Naive thymus-derived CD4-positive, alpha-beta T cell (primary cell): ENCODE measurements at places on chromosomes 2 and 18. TPM values are rescaled to one million over a fixed set of nuclear protein-coding genes. Genes with fewer than 3 reads are reported as not detected.

The MC2R gene
- not detected in 2 replicates for total RNA-seq

The SNORC gene
- 1.4 and 1.6 TPM in 2 replicates for total RNA-seq

The WDR75 gene
- total RNA-seq, result 39.9 TPM

The RAX gene
- total RNA-seq, result not detected

The ANAPC1 gene
- total RNA-seq, result 58.5 TPM

The SCN9A gene
- 1.8 TPM for total RNA-seq

The ZEB2 gene
- total RNA-seq, result 6.6 TPM

The SERPINB12 gene
- total RNA-seq, result not detected

DNA sequence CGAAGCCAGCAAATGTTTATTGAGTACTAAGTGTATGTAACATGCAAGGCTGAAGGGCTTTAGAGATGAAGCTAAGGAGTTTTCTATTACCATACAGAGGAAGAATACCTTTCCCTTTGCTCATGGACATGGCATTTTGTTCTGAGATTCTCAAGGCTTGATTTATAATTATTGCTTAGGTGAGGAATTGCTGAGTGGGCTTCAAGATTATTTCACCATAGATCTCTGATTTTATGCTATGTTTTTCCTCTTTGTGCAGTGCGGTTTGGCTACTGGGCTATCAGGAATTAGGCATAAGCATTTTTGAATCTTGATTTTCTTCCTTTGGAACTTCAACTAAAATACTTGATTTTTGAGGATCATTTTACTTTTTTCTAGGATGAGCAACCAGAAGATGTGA, 42.5 kb downstream of the VRK2 start:
- H3K4me3 ChIP-seq, result no peak overlapping the region
- no peak overlapping the region for H3K27ac ChIP-seq
- no peaks in the 10 kb centered on the region for H3K27me3 ChIP-seq
- no peaks in the 10 kb centered on the region for H3K4me1 ChIP-seq

GRCh38 chr2:33130544-33130943, 183.8 kb downstream of the LTBP1 start:
- DNase-seq, result no peak
- H3K27me3 ChIP-seq, result no peaks in the 10 kb centered on the region
- no peaks in the 10 kb centered on the region for H3K36me3 ChIP-seq
- no peaks in the 10 kb centered on the region for H3K4me1 ChIP-seq

GRCh38 chr2:160651416-160652200, 158.0 kb upstream of the RBMS1 start:
- H3K4me3 ChIP-seq, result no peak overlapping the region
- no peaks in the 10 kb centered on the region for H3K27me3 ChIP-seq
- no peak overlapping the region for H3K27ac ChIP-seq
- no peaks in the 10 kb centered on the region for H3K36me3 ChIP-seq
- no peak for DNase-seq
- H3K4me1 ChIP-seq, result peaks cover 11% of the 10 kb centered on the region

DNA sequence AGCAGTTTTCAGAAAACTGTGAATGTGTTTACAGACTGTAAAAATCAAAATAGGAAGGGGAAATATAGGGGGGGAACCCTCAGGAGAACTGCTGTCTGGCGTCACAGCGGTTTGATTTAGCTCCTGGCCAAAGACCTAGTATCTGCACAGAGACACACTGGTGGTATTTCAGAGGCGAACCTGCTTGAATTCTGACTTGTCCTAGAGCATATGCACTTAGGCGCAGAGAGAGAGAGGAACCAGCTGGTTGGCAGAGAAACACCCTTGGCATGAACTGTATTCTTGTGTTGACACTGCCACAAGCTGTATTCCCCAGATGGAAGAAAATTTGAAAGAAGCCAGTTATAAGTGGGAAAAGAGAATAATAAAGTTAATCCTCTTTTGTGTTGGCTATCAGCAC, 506.5 kb upstream of the NRP2 start:
- no peaks in the 10 kb centered on the region for H3K36me3 ChIP-seq
- no peak overlapping the region for H3K4me3 ChIP-seq
- no peak for DNase-seq
- no peaks in the 10 kb centered on the region for H3K4me1 ChIP-seq

DNA sequence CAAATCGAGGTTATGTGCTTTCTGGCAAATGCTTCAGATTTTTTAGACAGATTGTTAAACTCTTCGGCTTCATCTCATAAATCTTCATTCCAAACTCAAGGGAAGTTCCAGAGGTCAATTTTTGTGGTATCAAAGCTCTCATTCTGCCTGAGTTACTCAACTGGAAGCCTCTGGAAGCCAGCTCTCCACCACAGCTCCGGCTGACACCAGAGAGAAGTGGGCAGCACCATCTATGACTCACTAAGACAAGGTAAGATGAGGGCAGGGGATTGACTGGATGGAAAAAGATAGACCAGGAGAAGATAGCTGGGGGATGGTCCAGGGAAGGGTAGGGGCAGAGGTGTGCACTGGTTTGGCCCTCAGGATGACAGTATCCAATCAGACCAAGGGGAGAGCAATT, 137.3 kb upstream of the HNRNPA3 start:
- H3K27ac ChIP-seq, result no peak overlapping the region
- no peaks in the 10 kb centered on the region for H3K36me3 ChIP-seq
- H3K4me1 ChIP-seq, result no peaks in the 10 kb centered on the region
- no peaks in the 10 kb centered on the region for H3K27me3 ChIP-seq
- DNase-seq, result no peak

DNA sequence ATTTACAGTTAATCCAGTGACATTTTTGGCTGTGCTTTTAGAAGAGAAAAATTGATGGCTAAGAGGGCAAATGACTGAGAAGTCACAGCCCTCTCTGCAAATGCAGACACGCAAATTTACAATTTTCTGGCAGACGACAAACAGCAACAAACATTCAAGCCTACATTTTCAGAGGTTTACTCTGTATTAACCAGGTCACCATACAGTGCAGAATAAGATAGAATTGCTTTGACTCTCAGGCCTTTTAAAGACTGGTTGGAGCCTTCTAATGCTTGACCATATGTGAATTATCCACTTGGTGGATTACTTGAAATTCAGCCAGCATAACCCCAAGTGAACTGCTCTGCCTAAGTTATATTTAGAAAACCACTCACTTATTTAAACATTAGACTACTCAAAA, 280.9 kb upstream of the STON1 start:
- H3K36me3 ChIP-seq, result no peaks in the 10 kb centered on the region
- H3K27me3 ChIP-seq, result no peaks in the 10 kb centered on the region
- no peaks in the 10 kb centered on the region for H3K4me1 ChIP-seq
- no peak for DNase-seq

DNA sequence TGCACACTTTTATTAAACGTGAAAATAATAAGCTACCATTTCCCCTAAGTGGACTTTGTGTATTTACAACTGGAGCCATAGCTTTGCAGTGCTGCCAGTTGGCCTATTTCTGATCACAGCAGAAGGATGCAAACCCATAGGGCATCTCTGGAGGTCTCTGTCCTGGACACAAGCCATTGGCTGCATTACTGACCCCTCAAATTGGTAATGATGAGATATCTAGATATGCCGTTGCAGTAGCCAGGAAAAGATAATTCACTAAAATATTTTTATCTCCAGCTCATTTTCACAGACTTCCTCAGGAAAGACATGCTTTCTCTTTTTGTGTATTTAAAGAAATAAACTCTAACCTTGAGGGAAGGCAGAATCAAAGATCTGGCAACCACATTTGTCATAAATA, 182.5 kb downstream of the TDRD15 start:
- no peak overlapping the region for H3K4me3 ChIP-seq
- H3K27me3 ChIP-seq, result no peaks in the 10 kb centered on the region
- no peak overlapping the region for H3K27ac ChIP-seq
- H3K4me1 ChIP-seq, result no peaks in the 10 kb centered on the region

DNA sequence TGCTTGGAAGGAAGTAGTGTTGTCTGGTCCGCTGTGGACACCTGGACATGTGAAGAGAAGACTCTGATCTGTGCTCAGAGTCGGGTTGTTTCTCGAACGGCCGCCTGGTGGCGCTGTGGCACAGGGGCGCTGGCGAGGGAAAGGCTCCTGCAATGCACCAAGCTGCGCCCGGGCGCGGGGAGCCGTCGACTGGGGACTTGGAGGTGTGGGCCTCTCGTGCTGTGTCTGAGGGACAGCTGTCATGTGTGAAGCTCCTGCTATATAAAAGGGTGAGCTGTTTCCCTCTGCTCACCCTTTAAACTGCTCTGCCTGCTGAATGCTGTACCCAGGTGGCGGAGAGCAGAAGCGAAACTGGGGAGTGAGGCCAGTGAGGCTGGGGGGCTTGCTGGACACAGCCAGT, 44.0 kb downstream of the GNAL start:
- no peaks in the 10 kb centered on the region for H3K4me1 ChIP-seq
- no peaks in the 10 kb centered on the region for H3K36me3 ChIP-seq
- DNase-seq, result peak; percentile 49
- H3K4me3 ChIP-seq, result no peak overlapping the region

GRCh38 chr2:196144513-196145126, 26.8 kb downstream of the STK17B start:
- H3K27ac ChIP-seq, result peak overlapping the region; percentile 64
- no peaks in the 10 kb centered on the region for H3K27me3 ChIP-seq
- H3K4me1 ChIP-seq, result peaks cover 54% of the 10 kb centered on the region
- DNase-seq, result no peak
- H3K4me3 ChIP-seq, result no peak overlapping the region

- peaks cover under 1% of the 10 kb centered on the region for H3K4me1 ChIP-seq
- no peak overlapping the region for H3K4me3 ChIP-seq
- no peaks in the 10 kb centered on the region for H3K36me3 ChIP-seq
- H3K27ac ChIP-seq, result no peak overlapping the region
- no peaks in the 10 kb centered on the region for H3K27me3 ChIP-seq
- DNase-seq, result no peak
These were observed 34.2 kb upstream of the MLPH start for GRCh38 chr2:237452861-237453260.

- H3K27ac ChIP-seq, result no peak overlapping the region
- no peaks in the 10 kb centered on the region for H3K36me3 ChIP-seq
- H3K27me3 ChIP-seq, result no peaks in the 10 kb centered on the region
- no peak overlapping the region for H3K4me3 ChIP-seq
These were observed 764.7 kb downstream of the SATB2 start for GRCh38 chr2:198692907-198693510.

GRCh38 chr2:64276417-64277095, 132.3 kb upstream of the PELI1 start:
- no peaks in the 10 kb centered on the region for H3K27me3 ChIP-seq
- H3K27ac ChIP-seq, result no peak overlapping the region
- no peak overlapping the region for H3K4me3 ChIP-seq
- H3K36me3 ChIP-seq, result no peaks in the 10 kb centered on the region
- no peak for DNase-seq
- no peaks in the 10 kb centered on the region for H3K4me1 ChIP-seq

DNA sequence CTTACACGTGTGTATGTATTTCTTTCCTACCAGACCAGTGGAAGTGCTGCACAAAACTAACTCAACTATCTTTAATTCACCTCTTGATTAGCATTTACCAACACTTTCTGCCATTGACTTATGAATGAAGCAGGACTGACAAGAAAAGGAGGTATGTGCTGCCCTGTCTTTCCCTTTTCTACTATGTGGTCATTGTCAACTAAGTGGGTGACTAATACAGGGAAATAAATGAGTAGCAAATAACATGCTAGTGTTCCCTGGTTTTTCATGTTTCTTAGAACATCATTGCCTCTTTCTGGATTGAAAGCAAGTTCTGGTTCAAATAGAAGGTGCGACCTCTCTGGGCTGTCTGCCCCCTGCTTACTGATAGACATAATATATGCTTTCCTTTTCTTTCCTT, 58.0 kb downstream of the LINC00305 start:
- no peak overlapping the region for H3K4me3 ChIP-seq
- no peaks in the 10 kb centered on the region for H3K36me3 ChIP-seq
- H3K4me1 ChIP-seq, result no peaks in the 10 kb centered on the region
- DNase-seq, result no peak
- no peak overlapping the region for H3K27ac ChIP-seq

GRCh38 chr2:96525211-96525507, 11.4 kb upstream of the ARID5A start:
- DNase-seq, result no peak
- H3K27me3 ChIP-seq, result no peaks in the 10 kb centered on the region
- H3K4me3 ChIP-seq, result no peak overlapping the region
- no peaks in the 10 kb centered on the region for H3K36me3 ChIP-seq

- no peaks in the 10 kb centered on the region for H3K27me3 ChIP-seq
- no peaks in the 10 kb centered on the region for H3K36me3 ChIP-seq
- no peak for DNase-seq
- H3K4me3 ChIP-seq, result no peak overlapping the region
- H3K27ac ChIP-seq, result no peak overlapping the region
- no peaks in the 10 kb centered on the region for H3K4me1 ChIP-seq
These were observed 207.4 kb downstream of the ARL6IP6 start for GRCh38 chr2:152925547-152926448.

DNA sequence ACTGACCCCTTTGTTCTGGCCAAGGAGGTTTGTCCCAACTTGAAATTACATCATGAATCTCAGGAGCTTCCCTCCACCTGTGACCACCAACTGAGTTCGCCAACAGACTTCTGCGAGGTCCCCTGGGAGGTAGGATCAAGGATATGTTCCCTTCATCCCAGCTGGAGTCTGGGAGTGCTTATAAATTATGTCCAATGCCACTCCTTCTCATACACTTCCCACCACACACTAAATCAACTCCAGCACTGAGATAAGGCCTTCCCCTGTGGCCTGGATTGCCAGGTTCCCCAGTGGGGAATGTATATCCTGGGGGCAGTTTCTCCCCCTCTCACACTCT, 99.2 kb downstream of the RND3 start:
- H3K36me3 ChIP-seq, result no peaks in the 10 kb centered on the region
- H3K27ac ChIP-seq, result no peak overlapping the region
- no peak for DNase-seq
- H3K4me3 ChIP-seq, result no peak overlapping the region
- H3K4me1 ChIP-seq, result no peaks in the 10 kb centered on the region

GRCh38 chr18:27057519-27058234, 127.4 kb downstream of the CHST9 start:
- no peak overlapping the region for H3K27ac ChIP-seq
- no peak for DNase-seq
- no peaks in the 10 kb centered on the region for H3K36me3 ChIP-seq
- H3K4me1 ChIP-seq, result no peaks in the 10 kb centered on the region

DNA sequence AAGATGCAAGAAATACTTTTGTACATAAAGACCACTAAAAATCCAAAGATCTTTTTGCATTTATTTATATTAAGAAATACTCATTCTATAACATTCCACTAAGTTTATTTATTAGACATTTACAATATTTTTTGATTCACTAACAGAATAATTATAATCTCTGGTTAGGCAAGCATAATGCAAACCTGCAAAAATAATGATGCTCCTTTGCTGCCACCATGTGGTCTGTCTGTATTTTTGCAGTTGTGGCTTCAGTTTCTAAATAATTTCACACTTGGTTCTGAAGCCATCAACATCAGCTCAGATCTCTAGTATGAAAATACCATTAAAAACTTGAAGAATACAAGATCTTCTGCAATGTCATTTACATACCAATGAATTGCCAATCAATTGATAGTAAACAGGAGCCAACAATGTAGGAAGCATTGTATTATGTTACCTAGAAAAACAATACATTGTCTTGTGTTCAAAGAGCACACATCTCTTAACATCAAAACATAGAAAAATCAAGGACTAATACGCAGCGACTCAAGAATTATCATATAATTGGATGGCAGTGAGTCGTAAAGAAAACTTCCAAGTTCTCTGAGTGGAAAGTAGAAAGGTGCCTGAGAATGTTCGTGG, 28.8 kb upstream of the WDR75 start:
- H3K27ac ChIP-seq, result no peak overlapping the region
- H3K36me3 ChIP-seq, result no peaks in the 10 kb centered on the region
- DNase-seq, result peak; percentile 60
- no peak overlapping the region for H3K4me3 ChIP-seq
- no peaks in the 10 kb centered on the region for H3K27me3 ChIP-seq
